ENCODE measurements at places on chromosomes 6 and 20. TPM values are rescaled to one million over a fixed set of nuclear protein-coding genes. Genes with fewer than 3 reads are reported as not detected.

Gene ACOT13
- total RNA-seq: 27.0 TPM

Gene WFDC5
- not detected for total RNA-seq

Gene CCN6
- total RNA-seq: 0.17 TPM

Gene HLA-DOA
- total RNA-seq: 1.8 TPM

Gene SLC22A3
- not detected for total RNA-seq

Gene OPRM1
- total RNA-seq: not detected

Gene STK4
- total RNA-seq: 155 TPM

Gene MMP24
- not detected for total RNA-seq

Gene ADGB
- not detected for total RNA-seq

Gene SLC52A3
- total RNA-seq: not detected

Gene PACRG
- 0.36 TPM for total RNA-seq

Gene PAQR8
- 2.5 TPM for total RNA-seq

Gene PTCRA
- not detected for total RNA-seq

Gene PNRC1
- 47.6 TPM for total RNA-seq

Gene C2
- total RNA-seq: 1.6 TPM

Gene ACTR5
- total RNA-seq: 14.9 TPM

Gene KIF13A
- total RNA-seq: not detected

Gene PPIL6
- total RNA-seq: 0.29 TPM

GRCh38 chr6:129817821-129818220 is 43.3 kb downstream of the TMEM244 start:
- no peak overlapping the region for H3K4me3 ChIP-seq
- H3K27me3 ChIP-seq: peaks cover 18% of the 10 kb centered on the region
- H3K4me1 ChIP-seq: peaks cover 13% of the 10 kb centered on the region
- H3K27ac ChIP-seq: no peak overlapping the region
- no peak for DNase-seq

DNA sequence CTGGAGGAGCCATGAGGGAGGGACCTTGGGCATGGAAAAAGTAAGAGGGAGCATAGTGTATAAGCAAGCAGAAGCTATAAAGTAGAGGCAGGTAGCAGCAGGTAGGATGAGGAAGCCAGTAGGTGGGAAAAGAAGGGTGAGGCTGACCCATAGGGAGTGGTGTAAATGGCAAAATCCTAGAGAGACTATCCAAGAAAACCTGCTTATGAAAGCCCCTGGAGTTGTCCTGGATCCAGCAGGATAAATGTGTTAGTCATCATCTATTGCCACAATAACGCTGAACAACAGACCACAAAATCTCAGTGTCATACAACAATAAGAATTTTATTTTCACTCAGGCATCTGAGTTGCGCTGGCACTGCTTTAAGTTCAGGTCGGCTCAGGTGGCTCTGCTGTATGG is 30.2 kb downstream of the CHD6 start:
- no peaks in the 10 kb centered on the region for H3K4me1 ChIP-seq
- no peak overlapping the region for H3K4me3 ChIP-seq
- H3K27ac ChIP-seq: no peak overlapping the region
- H3K27me3 ChIP-seq: no peaks in the 10 kb centered on the region
- DNase-seq: no peak

DNA sequence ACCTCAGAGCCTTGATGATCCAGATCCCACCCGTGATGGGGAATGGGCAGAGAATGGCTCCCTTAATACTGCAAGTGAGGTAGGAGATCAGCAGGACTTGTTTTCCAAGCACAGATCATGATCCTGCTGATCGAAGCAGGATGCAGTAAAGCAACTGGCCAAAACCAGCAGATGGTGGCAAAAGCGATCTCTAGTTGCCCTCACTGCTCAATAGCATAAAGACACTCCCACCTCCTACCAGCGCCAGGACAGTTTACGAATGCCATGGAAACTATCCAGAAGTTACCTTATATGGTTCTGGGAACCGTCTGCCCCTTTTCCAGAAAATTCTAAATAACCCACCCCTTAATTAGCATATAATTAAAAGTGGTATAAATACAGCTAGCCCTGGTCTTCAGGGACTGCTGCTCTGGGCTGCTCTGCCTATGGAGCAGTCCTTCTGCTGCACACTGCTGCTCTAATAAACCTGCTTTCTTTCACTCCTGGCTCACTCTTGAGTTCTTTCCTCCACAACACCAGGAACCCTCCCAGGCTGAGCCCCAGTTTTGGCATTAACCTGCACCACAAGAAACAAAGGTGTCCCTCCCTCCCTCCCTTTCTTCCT is 415.8 kb downstream of the PREX1 start:
- H3K36me3 ChIP-seq: no peaks in the 10 kb centered on the region
- H3K4me1 ChIP-seq: no peaks in the 10 kb centered on the region
- peaks cover 7% of the 10 kb centered on the region for H3K27me3 ChIP-seq
- no peak overlapping the region for H3K27ac ChIP-seq
- H3K4me3 ChIP-seq: no peak overlapping the region

GRCh38 chr6:34143884-34144580 is 1.9 kb downstream of the GRM4 start:
- H3K27me3 ChIP-seq: peaks cover 66% of the 10 kb centered on the region
- no peak overlapping the region for H3K27ac ChIP-seq
- no peak for DNase-seq

- H3K36me3 ChIP-seq: no peaks in the 10 kb centered on the region
- no peaks in the 10 kb centered on the region for H3K4me1 ChIP-seq
- no peak overlapping the region for H3K4me3 ChIP-seq
- H3K27me3 ChIP-seq: peaks cover 5% of the 10 kb centered on the region
- no peak for DNase-seq
These were observed 86.4 kb upstream of the NOX3 start for GRCh38 chr6:155542036-155542435.

- peaks cover 2% of the 10 kb centered on the region for H3K27me3 ChIP-seq
- no peaks in the 10 kb centered on the region for H3K36me3 ChIP-seq
- peaks cover 13% of the 10 kb centered on the region for H3K4me1 ChIP-seq
- no peak overlapping the region for H3K27ac ChIP-seq
These were observed 90.2 kb upstream of the TOX2 start for GRCh38 chr20:43824309-43825050.

- H3K4me3 ChIP-seq: no peak overlapping the region
- H3K27me3 ChIP-seq: no peaks in the 10 kb centered on the region
- H3K4me1 ChIP-seq: no peaks in the 10 kb centered on the region
- no peak for DNase-seq
- peaks cover 46% of the 10 kb centered on the region for H3K36me3 ChIP-seq
These were observed 50.5 kb upstream of the CSE1L start for GRCh38 chr20:48995589-48995988.

GRCh38 chr20:61630816-61631215 is 378.8 kb downstream of the CDH4 start:
- H3K4me3 ChIP-seq: no peak overlapping the region
- no peaks in the 10 kb centered on the region for H3K36me3 ChIP-seq
- DNase-seq: no peak

DNA sequence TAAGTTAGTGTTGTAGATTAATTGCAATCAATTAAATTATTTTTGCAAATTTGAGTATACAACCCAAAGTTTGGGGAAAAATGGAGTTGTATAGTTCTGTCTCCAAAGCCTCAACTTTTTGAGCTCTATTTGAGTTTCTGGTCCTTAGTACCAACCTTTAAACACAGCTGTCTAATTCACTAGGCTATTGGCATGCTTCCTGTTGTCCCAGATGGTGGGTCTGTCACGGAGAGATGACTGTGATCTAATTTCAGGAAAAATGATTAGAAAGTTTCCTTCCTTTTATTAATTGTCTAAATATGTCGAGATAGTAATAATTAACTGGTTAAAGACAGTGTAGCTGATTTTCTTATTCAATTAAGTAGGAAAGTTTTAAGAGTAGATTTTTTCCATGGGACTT is 109.6 kb downstream of the SCAF8 start:
- H3K27me3 ChIP-seq: no peaks in the 10 kb centered on the region
- H3K4me3 ChIP-seq: no peak overlapping the region
- peaks cover 8% of the 10 kb centered on the region for H3K36me3 ChIP-seq
- peaks cover 7% of the 10 kb centered on the region for H3K4me1 ChIP-seq

- H3K27ac ChIP-seq: peak overlapping the region; percentile 93
- H3K36me3 ChIP-seq: no peaks in the 10 kb centered on the region
- peak overlapping the region; percentile 83 for H3K4me3 ChIP-seq
- H3K27me3 ChIP-seq: peaks cover 73% of the 10 kb centered on the region
These were observed 5.3 kb downstream of the LINC00237 start for GRCh38 chr20:21100578-21101452.

- no peak overlapping the region for H3K4me3 ChIP-seq
- no peaks in the 10 kb centered on the region for H3K27me3 ChIP-seq
- DNase-seq: no peak
- H3K27ac ChIP-seq: no peak overlapping the region
- H3K36me3 ChIP-seq: no peaks in the 10 kb centered on the region
These were observed 160.4 kb downstream of the PACRG start for GRCh38 chr6:162887981-162888689.

DNA sequence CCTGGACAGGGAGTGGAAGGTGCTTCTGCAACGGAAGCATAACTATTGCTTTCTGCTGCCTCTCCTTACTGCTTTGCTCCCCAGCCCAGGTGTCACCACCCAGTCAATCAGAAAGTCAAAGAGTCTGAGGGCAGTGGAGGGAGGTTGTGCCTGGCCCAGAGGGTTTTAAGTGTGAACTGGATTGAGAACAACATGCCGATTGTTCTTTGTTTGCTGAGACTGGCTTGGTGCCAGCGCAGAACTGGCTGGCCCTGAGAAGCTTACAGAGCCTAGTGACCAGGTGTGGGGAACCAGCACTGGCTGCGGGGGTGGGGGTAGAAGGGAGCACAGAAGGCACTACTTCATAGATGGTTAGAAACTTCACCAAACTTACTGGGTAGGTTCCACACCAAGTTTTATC is 31.1 kb upstream of the ENPP4 start:
- no peaks in the 10 kb centered on the region for H3K4me1 ChIP-seq
- no peak for DNase-seq
- H3K4me3 ChIP-seq: no peak overlapping the region
- no peaks in the 10 kb centered on the region for H3K27me3 ChIP-seq

GRCh38 chr20:61810738-61811135 is 254.9 kb downstream of the TAF4 start:
- no peaks in the 10 kb centered on the region for H3K36me3 ChIP-seq
- H3K27me3 ChIP-seq: no peaks in the 10 kb centered on the region
- H3K4me3 ChIP-seq: no peak overlapping the region
- no peak overlapping the region for H3K27ac ChIP-seq
- no peaks in the 10 kb centered on the region for H3K4me1 ChIP-seq
- no peak for DNase-seq

DNA sequence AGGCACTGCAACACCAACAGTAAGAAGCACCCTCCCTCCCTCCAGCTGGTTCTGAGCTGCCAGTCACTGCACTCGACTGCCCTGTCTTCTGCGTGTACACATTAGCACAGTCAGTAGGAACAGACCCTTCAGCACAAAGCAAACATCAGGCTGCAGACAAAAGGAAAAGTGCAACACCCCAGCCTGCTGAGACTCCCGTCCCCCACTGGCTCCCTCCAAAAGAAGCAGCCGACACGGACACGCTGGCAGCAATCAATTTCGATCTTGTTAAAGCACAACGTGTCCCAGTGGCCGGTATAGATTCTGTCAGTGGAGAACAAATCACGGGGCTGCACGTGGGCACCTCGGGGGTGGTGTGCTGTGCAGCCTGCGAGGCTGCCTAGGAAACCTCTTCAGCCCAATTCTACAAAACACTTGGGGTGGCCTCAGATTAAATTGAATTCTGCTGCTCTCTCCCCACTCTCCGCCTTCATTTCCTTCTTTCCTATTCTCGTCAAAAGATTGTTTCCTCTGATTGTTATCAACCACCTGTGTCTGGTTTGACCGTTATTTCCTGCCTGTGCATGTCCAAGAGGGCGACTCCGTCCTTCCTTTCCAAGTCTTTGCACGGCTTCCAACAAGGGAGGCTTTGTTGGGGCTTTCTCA is 38.7 kb downstream of the TRAF3IP2 start:
- H3K4me1 ChIP-seq: peaks cover 48% of the 10 kb centered on the region
- no peak for DNase-seq
- no peaks in the 10 kb centered on the region for H3K27me3 ChIP-seq
- peak overlapping the region; percentile 73 for H3K4me3 ChIP-seq

DNA sequence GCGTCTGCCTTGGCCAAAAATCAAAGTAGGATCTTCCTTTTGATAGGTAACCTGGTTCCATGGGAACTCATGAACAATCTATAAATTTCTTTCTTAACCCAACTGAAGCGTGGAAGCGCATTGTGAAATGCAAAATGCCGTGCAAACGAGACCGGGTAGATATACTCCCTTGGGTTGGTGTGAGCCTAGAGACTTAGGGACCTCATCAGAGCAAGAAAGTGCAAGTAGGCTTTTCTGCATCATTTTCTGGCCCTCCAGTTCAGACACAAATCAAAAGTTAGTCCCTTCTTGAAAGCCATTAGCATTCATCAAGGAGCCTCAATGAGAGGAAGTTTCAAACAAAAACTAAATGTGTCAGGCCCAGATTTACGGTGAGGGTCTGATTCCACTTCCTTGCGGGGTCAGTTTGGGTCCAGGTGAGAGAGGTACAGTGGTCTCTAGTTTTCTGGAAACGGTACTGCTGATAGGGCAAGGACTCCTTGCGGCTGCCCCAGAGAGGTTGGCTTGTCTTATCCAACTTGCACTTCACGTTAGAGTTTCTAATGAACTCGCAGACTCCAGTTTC is 5.3 kb upstream of the ZNF184 start:
- DNase-seq: no peak

DNA sequence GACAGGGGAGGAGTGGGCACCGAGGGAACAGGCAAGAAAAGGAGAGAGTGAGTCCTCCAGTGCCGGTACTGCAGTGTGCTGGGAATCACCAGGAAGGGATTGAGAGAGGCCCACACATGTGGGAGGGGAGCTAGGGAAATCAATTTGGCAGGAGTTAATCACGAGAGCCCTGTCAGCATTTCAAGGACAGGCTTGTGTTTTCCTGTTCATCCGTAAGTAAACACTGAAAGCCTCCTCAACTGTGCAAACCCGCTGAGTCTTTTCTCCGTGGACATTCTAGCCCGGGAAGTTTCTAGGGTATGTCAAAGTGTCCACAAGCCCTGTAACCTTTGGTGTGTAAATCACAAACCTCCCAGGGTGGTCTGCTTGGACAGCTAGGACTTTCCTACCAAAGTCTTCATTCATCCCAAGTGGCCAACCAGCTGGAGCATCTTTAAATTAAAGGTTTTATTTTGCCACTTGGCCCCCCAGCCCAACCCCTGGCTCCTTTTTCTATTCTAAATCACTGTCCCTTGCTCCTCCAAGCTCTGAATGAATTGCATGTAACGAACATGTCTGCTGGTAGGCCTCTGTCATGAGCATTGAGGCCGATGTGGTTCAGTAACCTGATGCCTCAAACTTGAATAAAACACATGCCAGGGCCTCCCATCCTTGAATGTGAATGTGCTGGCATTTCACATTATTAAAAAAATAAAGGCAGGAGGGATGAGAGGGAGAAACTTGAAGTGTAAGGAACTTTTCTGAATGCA is 149.1 kb downstream of the ZNF217 start:
- DNase-seq: no peak
- H3K4me1 ChIP-seq: no peaks in the 10 kb centered on the region
- H3K27me3 ChIP-seq: no peaks in the 10 kb centered on the region
- H3K36me3 ChIP-seq: peaks cover 16% of the 10 kb centered on the region
- H3K27ac ChIP-seq: no peak overlapping the region
- no peak overlapping the region for H3K4me3 ChIP-seq

DNA sequence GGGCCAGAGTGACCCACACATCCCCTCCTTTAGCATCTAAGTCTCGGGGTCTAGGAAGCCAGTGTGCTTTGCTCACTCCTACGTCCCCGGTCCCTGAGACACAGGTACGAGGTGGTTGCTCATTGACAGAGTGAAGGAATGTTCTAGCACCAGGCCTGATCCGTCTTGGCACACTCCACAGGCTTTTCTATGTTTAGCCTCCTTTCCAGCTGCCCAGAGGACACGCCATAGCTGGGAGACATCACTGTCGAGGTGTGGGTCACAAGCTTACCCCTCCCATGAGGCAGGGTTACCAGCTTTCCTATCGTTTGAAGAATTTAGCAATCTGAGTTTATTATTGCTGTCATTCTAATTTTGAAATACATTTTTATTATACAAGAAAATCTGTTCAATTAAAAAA is 30.4 kb upstream of the IER3 start:
- H3K4me1 ChIP-seq: peaks cover 66% of the 10 kb centered on the region
- no peak overlapping the region for H3K27ac ChIP-seq
- H3K27me3 ChIP-seq: no peaks in the 10 kb centered on the region
- no peak overlapping the region for H3K4me3 ChIP-seq
